ENCODE measurements at places on chromosomes 2 and 18.

GRCh38 chr2:107811411-107811810 is 15.3 kb upstream of the RGPD4 start:
- no peak for DNase-seq

DNA sequence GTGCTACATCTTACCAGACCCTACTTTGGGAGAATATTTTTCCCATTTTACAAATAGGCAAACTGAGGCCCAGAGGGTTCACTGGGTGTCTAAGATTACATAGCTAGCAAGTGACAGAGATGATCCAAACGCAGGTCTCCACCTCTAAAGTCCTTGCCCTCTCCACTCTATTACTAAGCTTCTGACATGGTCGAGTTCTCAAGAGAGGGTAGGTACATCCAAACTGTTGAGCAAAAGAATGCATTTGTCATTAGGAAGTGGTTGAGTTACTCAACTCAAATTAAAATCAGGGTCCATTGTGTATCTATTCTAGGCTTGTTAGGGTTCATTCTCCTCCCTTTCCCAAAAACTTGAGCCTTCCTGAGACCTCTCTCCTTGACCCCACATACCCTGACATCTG is 680.6 kb upstream of the FANCL start:
- no peak for DNase-seq

DNA sequence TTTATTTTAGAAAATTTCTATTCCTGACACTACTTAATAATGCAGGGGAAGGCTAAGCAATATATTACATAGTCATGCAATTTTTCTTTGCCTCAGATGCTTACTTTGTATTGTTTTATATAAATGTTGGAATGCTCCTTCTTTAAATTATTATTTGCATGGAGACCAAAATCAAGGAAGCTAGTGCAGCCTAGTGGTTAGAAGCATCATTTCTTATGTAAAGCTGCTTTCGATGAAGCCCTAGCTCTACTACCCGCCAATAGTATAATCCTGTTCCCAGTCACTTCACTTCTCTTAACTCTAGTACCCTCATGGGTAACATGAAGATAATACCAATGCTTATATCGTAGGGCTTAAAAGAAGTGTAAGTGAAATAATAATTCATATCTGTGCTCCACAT is 198.9 kb downstream of the LRATD1 start:
- no peak for DNase-seq

GRCh38 chr2:187988348-187988747 is 303.3 kb upstream of the GULP1 start:
- no peak for DNase-seq

DNA sequence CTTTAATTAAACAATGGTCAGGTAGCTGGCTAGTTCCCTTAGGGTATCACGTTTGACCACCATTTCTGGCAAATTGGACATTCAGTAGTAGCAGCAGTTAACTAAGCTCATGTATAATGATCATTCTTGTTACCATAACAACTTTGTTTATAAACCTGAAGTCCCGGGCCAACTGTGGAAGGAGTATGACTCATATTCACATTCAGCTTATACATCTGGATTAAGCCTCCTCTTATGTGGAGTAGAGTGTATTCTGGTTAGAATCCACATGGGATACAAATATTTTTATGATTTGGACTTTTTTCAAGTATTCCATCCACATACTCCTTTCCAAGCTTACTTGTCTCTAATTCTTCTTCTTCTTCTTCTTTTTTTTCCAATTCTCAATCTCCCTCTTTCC is 70.3 kb upstream of the ZSWIM2 start:
- DNase-seq = no peak

- DNase-seq = peak; percentile 88
These were observed 766 bp downstream of the MAP3K2 start for GRCh38 chr2:127386764-127387654.

- no peak for DNase-seq
These were observed 119.5 kb downstream of the MAP3K20 start for GRCh38 chr2:173195100-173195499.

- DNase-seq = peak; percentile 85
These were observed 8.7 kb downstream of the OTOF start for GRCh38 chr2:26469092-26469710.

DNA sequence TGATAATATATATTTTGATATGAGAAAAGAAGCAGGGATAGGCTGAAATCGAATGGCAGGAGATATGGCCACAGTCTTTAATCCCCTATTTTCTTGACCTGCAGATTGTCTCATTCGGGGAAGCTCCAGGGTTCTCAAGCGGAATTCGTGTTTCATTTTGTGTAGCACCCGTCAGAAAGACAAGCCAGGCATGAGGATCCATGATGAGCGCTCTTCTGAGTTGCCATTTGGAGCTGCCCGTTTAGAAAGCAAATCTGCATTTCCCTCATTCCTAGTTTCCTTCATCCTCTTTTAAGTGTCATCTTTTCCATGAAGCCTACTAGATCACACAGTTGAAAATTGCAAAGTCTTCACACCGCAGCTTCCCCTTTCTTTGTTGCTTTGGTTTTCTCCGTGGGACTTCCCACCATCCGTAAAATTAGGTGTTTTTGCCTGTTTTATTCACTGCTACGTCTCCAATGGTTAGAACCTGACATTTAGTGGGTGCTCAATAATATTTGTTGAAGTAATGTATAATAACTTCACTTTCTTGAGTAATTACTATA is 16.9 kb downstream of the HNMT start:
- no peak for DNase-seq

GRCh38 chr2:204255071-204255470 is 290.2 kb upstream of the PARD3B start:
- DNase-seq = no peak

GRCh38 chr2:225156853-225157451 is 114.7 kb upstream of the DOCK10 start:
- no peak for DNase-seq

- DNase-seq = peak; percentile 47
These were observed 5.3 kb downstream of the SAG start for GRCh38 chr2:233312874-233313273.

GRCh38 chr2:69836316-69836715 is 6.9 kb downstream of the GMCL1 start:
- DNase-seq = no peak

- DNase-seq = no peak
These were observed 261.3 kb upstream of the MEIS1 start for GRCh38 chr2:66173645-66174044.

GRCh38 chr18:29874519-29875098 is 1167.9 kb downstream of the DSC3 start:
- DNase-seq = peak; percentile 4

DNA sequence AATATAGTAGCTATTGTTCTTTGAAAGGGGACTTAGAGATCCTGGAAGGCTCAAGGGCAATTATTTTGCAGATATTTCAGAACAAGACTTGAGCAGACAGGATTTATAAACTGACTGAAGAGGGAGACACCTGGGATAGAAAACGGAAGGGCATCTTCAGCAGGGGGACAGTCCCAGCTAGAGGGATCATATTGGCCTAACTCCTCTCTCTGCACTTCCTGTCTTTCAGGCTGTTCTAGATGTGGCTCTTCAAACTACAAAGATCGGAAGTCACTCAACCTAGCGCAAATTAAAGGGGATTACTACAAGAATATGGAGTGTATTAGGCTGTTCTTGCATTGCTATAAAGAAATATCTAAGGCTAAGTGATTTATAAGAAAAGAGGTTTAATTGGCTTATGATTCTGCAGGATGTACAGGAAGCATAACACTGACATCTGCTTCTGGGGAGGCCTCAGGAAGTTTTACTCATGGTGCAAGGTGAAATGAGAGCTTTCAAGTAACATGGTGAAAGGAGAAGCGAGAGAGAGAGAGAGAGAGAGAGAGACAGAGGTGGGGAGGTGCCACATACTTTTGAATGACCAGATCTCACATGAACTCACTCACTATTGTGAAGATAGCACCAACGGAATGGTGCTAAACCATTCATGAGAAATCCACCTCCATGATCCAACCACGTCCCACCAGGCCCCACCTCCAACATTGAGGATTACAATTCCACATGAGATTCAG is 5.3 kb upstream of the CTIF start:
- DNase-seq = no peak

DNA sequence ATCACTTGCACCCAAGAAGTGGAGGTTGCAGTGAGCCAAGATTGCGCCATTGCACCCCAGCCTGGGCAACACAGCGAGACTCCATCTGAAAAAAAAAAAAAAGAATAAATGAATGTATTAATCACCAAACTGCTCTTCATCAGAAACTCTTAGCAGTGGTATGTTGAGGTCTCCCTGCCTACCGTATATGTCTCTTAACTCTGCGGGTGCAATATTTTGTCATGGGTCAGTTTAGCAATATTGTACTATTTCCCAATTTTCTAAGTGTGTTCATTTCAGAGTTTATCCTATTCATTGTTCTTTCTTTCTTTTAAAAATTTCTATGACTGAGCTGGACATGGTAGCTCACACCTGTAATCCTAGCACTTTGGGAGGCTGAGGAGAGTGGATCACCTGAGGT is 37.9 kb upstream of the MAP4K3 start:
- no peak for DNase-seq

- DNase-seq = peak; percentile 60
These were observed 1.4 kb upstream of the TTL start for GRCh38 chr2:112480530-112481049.

DNA sequence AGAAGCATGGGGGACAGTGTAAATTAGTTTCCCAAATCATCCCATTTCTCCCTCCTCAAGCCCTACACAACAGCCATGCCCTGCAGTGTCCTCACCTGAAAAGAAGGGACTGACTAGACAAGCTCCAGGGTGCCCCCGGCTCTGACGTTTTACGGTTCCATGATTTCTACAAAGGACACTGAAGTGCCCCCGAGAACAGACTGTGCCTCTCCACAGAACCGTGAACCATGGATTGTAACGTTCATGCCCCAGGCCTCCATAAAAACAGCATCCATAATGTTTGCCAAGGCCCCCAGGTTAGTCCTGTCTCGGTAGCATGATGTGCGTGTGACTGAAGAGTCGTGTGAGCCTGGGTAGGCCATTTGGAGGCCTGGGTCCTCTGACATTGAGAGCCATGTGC is 7.0 kb upstream of the ACOXL start:
- no peak for DNase-seq

DNA sequence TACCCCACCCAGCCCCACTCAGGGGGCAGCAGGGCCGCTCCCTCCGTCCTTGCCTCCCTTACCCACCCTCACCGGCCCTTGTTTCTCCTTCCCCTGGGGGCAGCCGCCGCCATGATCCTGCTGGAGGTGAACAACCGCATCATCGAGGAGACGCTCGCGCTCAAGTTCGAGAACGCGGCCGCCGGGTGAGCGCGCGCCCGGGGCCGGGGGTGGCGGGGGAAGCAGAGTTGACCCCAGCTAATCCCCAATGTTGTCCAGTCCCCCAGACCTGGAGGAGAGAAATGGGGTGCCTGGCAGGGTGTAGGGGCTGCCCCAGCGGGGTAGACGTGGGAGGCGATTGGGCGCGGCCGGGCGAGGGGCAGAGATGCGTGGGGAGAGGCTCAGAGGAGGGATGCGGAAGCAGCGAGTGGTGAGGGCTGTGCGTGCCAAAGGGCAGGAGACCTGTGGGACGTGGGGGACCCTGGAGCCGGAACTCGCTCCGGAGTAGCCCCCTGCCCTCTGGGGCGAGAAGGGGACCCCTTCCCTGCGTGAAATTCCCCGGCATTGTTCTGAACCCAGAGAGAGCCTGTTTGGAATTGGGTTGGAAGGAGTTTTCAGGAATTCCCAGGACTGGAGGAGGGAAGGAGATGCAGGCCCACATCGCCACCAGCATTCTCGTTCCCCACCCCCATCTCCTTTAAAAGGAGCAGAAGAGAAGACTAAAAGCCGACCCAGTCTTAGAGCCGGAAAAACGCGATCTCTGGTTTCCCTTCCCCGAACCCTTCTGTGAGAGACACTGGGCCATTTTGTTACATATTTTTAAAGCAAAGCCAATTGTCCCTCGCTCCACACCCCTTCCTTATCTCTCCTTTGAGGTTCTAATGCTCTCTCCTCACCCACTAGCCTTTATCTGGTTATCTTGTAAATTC is 625 bp downstream of the ARPC2 start:
- peak; percentile 67 for DNase-seq

GRCh38 chr2:240257940-240258580 is 117.6 kb upstream of the OTOS start:
- DNase-seq = no peak

- DNase-seq = no peak
These were observed 57.8 kb downstream of the RMDN2 start for GRCh38 chr2:37982847-37983246.

GRCh38 chr2:4101936-4102335 is 398.6 kb downstream of the DCDC2C start:
- no peak for DNase-seq

DNA sequence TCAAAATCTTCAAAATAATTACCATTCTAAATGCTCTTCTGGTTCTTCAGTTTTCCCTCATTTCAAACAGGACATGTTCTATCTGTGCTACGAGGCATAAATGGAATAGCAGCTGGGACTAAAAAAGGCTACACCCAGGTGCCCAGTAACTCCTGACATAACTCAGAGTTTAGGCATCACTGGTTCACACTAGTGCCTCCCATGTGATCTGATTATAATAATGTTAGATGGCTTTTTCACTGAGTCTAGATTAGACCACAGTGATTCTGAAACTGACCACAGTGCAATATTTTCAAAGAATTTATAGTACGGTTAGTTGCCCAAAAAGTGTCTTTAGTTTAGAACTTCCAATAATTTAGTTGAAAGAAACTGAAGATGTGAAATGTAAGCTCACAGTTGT is 123.3 kb downstream of the CCBE1 start:
- no peak for DNase-seq

DNA sequence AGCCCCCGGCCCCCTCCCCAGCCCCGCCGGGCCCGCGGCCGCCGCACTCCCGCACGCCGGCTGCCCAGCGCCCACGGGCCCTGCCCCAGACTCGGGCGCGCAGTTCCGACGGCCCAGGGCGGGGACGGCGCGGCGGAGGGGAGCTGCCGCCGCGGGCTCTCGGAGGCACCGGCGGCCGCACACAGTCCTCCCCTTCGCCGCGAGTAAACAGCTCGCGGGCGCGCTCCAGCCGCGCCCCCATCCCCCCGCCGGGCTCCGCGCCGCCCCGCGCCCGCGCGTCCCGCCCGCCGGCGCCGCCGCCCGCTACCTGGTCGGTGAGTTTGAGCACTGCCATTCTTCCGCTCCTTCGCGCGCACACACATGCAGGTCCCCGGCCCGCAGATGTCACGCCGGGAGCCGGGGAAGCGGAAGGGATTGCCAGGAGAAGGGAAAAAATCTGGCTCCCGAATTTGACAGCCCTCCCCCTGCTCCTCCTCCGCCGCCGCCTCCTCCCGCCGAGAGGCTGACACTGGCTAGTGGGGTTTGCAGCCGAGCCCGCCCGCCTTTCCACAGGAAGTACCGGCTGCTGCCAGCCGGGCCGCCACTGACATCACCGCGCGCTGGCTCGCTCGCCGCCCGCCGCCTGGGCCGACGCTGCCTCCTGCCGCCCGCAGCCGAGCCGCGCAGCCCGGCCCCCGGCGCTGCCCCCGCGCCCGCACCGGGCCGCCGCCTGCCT is at the start of gene ANKRD44:
Gene ANKRD44, minus strand, starts transcription at position 510 of the 715 bp plus-strand sequence. Its CDS starts 176 bp downstream, at position 334.
- peak; percentile 93 for DNase-seq

DNA sequence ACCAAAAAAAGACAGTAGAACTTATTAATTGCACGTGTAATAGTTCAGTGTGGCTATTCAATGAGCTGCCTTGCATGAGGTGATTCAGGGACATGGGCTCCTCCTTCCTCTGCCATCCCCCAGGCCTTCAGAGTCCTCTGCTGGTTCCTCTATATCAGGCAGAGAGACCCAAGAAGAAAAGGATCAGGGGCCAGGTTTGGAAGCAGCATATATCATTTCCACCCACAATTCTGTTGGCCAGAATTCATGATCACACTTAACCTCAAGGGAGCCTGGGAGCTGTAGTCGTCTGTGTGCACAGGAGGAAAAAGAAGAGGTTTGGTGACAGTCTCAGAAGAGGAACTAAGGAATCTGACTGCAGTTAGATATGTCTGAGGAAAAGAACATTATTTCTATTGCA is 114.0 kb upstream of the GLS start:
- DNase-seq = no peak

GRCh38 chr18:293536-293935 is 25.7 kb upstream of the THOC1 start:
- DNase-seq = no peak

Data from GM13977 (cell line).